Thyroid gland (tissue), 4 donors: ENCODE measurements at places on chromosomes 5 and 9.

DNA sequence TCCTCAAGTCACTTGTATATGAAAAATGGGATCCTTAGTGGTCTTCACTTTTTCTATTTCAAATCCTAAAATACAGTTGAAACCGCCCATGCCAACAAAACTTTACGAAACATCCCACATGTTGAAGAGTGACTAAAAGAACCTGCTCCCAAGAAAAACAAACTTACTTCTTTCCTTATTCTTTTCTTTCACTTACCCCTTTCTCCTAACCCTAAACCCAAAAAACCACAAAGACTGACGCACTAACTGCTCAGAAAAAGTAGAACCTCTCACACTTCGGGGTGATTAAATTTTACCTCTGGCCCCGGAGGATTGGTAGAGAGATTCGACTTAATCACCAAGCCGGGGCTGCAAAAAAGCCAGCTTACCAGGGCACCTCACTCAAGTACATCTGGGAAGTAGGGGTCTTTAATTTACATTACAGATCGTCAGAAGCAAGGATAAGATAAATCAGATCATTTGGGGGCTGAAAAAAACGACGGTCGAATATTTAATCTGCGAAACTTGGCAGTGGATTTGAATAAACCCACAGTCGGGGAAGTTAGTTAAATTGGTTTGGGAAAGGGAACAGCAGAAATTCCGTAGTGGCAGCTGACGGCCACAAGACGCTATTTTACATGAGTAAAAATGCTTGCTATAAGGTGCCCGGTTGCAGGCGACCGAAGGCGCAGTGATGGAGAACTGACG, 1.3 kb downstream of the CDO1 start:
- H3K27me3 ChIP-seq = no peaks in the 10 kb centered on the region
- H3K4me3 ChIP-seq = no peak overlapping the region
- H3K4me1 ChIP-seq = peaks cover 4% of the 10 kb centered on the region
- H3K36me3 ChIP-seq = no peaks in the 10 kb centered on the region
- H3K27ac ChIP-seq = no peak overlapping the region
- no peak for DNase-seq

DNA sequence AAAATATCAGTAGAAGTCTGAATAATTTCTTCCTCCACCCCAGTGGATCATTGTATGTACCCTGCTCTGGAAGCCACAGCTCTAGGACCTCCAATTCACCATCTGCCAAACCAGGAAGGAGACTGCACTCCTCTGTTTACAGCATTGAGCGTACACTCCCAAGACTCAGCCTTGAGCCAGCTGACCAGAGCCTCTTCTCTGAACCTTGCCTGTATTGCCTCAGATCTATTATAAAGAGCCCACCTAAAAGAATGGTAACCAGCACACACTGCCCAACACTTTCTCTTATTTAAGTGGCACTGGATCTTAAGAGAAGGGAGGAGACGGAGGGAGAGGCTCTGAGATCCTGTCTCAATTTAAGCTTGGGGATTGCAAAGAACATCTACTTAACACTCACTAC, 217.8 kb upstream of the RASEF start:
- no peak overlapping the region for H3K4me3 ChIP-seq
- H3K4me1 ChIP-seq = peaks cover 27% of the 10 kb centered on the region
- H3K27ac ChIP-seq = peak overlapping the region; percentile 81
- DNase-seq = peak; percentile 17
- no peaks in the 10 kb centered on the region for H3K27me3 ChIP-seq
- no peaks in the 10 kb centered on the region for H3K36me3 ChIP-seq

GRCh38 chr5:166050531-166050930, 2240.9 kb upstream of the WWC1 start:
- no peaks in the 10 kb centered on the region for H3K27me3 ChIP-seq
- no peak for DNase-seq
- H3K4me1 ChIP-seq = no peaks in the 10 kb centered on the region
- no peak overlapping the region for H3K27ac ChIP-seq
- H3K4me3 ChIP-seq = no peak overlapping the region
- H3K36me3 ChIP-seq = no peaks in the 10 kb centered on the region

DNA sequence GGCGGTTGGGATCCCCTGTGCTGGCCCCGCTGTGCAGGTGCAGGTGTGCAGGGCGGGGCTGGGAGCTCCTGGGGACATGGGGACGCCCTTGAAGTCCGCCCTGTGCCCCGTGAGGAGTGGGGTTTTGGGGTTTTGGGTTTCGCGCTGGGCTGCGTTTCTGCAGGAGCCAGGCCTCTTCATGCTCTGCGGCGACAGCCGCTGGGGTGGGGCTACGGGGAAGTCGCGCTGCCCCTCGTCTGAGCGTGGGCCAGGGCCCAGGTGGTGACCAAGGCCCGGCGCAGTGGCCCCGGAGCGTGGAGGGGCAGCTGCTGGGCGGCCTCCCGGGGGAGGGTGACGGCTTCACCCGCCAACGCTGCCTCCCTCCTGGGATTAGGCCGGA, 47.8 kb upstream of the IRX4 start:
- H3K36me3 ChIP-seq = no peaks in the 10 kb centered on the region
- no peak overlapping the region for H3K27ac ChIP-seq
- H3K27me3 ChIP-seq = no peaks in the 10 kb centered on the region
- H3K4me3 ChIP-seq = no peak overlapping the region
- no peaks in the 10 kb centered on the region for H3K4me1 ChIP-seq

DNA sequence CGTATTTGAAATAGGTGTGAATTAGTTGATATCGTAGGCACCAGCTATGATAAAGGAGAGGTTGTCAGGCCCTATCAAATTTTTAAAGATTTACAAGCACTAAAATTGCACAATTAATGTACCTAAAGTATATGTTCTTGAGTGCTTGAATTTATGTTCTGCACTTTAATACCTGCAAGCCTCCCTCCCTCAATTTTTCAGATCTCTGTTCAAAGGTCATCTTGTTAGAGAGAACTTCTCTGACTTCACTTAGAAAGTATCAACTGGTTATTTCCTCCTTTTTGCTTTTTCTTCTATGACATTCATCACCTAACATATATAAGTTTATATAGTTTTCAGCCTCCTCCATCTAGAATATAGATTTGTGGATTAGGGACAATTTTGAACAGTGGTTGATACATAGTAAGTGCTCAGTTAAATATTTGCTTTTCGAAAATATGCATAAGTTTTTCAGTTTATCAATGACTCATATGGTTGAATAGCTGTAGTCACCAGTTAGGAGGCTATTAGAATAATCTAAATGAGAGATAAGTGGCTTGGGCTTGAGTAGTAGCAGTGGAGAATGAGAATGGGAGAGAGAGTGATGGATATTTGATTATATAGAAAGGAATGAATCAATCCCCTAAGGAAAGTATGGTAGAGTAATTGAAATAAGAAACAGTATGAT, 37.3 kb downstream of the LOX start:
- no peak overlapping the region for H3K4me3 ChIP-seq
- no peaks in the 10 kb centered on the region for H3K4me1 ChIP-seq

DNA sequence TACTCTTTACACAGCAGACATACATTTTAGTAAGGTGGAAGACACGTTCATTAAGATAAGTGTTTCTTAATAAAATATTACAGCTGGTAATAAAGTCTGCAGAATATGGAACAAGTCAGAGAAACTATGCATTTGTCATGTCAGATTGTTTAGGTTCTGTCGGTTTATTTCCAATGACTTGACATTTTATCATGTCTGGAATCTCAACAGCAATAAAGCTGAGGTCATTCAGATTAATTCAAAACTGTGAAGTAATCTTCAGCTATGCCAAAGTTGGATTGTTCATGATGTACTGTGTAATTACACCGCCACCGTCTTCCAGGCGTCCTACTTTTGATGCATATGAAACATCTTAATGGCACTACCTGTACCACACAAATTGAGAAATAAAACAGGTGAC, 1032.6 kb downstream of the CDH12 start:
- no peaks in the 10 kb centered on the region for H3K36me3 ChIP-seq
- no peaks in the 10 kb centered on the region for H3K4me1 ChIP-seq
- no peak overlapping the region for H3K4me3 ChIP-seq
- H3K27ac ChIP-seq = no peak overlapping the region

DNA sequence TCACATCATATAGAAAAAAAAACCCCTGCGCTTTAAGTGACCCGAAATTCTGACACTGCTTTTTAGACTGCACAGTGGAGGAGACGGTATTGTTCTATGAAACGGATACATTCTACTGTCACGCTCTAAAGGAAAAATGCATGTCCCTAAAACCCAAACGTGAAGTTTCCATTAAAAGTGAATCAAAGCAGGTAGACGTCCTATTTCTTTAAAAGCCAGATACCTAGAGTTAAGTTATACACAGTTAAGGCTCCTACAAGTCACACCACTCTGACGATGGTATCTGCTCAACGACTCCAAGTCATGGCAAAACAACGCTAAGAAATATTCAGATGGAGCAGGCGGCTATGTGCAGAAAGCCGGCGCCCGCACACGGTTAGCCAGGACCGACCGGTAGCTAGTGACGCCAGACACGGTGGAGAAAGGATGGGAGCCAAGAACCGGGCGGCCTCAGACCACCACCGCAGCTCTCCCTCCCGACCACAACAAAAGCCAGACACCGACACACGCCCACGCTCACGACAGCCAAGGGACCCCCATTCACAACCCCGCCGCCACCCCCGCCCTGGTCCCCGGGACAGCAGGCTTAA, 734 bp downstream of the SKP1 start:
- H3K36me3 ChIP-seq = peaks cover 7% of the 10 kb centered on the region
- H3K4me1 ChIP-seq = peaks cover 21% of the 10 kb centered on the region
- H3K4me3 ChIP-seq = peak overlapping the region; percentile 92
- DNase-seq = no peak
- peak overlapping the region; percentile 98 for H3K27ac ChIP-seq

DNA sequence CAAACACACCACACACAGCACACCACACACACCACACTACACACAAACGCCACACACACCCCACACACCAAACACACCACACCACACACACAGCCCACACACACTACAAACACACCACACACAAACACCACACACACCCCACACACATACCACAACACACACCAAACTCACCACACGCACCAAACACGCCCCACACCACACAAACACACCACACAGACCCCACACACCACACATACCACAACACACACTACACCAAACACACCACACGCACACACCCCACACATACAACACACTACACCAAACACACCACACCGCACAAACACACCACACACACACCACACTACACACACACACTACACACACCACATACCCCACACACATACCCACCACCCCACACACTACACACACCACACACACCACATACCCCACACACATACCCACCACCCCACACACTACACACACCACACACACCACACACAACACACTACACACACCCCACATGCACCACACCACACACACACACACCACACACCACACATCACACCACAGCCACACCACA, 151.2 kb downstream of the ERCC6L2 start:
- DNase-seq = no peak
- H3K4me1 ChIP-seq = peaks cover 45% of the 10 kb centered on the region
- peak overlapping the region; percentile 28 for H3K4me3 ChIP-seq
- H3K27ac ChIP-seq = no peak overlapping the region

- H3K27ac ChIP-seq = no peak overlapping the region
- H3K27me3 ChIP-seq = no peaks in the 10 kb centered on the region
- peaks cover 72% of the 10 kb centered on the region for H3K4me1 ChIP-seq
Measured at GRCh38 chr9:134360897-134361296, 34.6 kb downstream of the RXRA start.

DNA sequence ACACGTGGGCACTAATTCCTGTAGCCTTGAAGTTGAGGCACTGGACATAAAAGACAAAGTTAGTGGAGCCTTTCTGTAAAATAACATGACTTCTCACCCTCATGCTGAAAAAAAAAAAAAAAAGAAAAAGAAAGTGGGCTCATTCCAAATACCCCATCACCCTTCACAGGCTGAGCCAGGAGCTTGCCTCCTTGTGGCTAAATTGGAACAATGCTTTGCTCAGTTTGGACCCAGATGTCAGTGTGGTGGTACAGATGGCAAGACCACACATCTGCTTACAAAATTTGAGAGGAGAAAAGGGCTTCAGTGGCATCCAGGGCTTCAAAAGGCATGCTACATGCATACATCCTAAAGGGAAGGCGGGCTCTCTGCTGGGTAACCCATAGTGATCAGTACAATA, 342.8 kb downstream of the EBF1 start:
- no peaks in the 10 kb centered on the region for H3K36me3 ChIP-seq
- H3K4me3 ChIP-seq = no peak overlapping the region
- DNase-seq = no peak
- no peak overlapping the region for H3K27ac ChIP-seq

DNA sequence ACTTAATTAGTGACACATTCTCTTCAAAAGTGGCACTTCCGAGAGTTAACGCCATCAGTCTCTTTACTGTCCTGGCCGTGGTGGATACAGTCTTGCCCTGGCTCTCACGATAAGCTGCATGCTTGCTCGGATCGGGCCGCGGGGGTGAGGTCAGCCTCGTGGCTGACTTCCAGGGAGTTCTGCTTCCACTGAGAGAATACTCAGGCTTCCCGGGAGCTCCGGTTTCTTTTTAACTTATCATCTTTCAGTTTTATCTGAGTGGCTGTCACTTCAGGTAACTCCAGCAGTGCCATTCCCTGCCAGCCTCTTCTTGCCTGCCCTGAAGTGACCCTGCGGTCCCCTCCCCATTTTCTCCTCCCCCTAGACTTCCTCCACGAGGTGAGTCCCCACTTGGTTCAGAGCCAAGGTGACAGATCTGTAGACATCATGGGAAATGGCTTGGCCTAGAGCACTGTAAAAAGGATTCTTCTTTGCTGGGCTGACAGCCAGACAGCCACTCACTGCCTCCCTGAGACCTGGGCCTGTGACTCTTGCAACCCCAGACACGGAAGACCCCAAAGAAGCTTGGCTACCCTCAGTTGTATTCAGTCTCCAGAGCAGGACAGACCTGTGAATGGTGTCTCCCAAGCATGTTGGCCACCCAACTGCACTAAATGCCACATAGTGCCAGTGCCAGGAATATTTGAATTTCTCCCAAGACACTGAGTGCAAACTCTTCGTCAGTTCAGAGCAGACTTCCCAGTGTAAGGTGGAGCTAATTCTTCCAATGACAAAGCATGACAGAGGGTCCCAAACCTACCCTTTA, 95.1 kb downstream of the DAPK1 start:
- H3K27me3 ChIP-seq = no peaks in the 10 kb centered on the region
- H3K4me1 ChIP-seq = peaks cover 54% of the 10 kb centered on the region
- DNase-seq = peak; percentile 79
- H3K36me3 ChIP-seq = no peaks in the 10 kb centered on the region
- H3K27ac ChIP-seq = peak overlapping the region; percentile 70

GRCh38 chr5:67969176-67969575, 246.4 kb upstream of the PIK3R1 start:
- DNase-seq = no peak
- H3K27ac ChIP-seq = no peak overlapping the region
- H3K36me3 ChIP-seq = no peaks in the 10 kb centered on the region
- peaks cover 25% of the 10 kb centered on the region for H3K4me1 ChIP-seq
- no peak overlapping the region for H3K4me3 ChIP-seq

DNA sequence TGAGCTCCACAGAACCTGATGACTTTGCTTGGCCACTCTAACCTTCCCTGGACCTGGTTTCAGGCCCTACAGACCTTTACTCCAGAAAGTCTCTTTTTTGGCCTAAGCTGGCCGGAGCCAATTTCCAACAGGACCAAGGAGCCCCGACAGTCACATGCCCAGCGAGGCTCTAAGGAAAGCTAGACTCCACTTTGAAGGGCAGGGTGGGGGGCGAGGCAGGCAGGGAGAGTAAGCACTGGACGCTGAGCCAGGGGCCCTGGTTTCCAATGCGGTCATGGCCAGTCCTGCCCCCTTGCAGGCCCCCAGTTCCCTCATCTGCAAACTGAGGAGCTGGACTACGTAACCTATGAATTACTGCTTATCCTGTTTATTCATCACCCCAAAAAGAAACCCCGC, 65.2 kb downstream of the ADAMTS2 start:
- no peak for DNase-seq
- H3K27ac ChIP-seq = no peak overlapping the region
- no peak overlapping the region for H3K4me3 ChIP-seq
- no peaks in the 10 kb centered on the region for H3K36me3 ChIP-seq
- no peaks in the 10 kb centered on the region for H3K27me3 ChIP-seq
- H3K4me1 ChIP-seq = no peaks in the 10 kb centered on the region
